Smooth muscle cell of bladder (primary cell): ENCODE measurements at places on chromosomes 12 and 14. TPM values are rescaled to one million over a fixed set of nuclear protein-coding genes. Genes with fewer than 3 reads are reported as not detected.

OTOGL gene
- 0.09 and 0.14 TPM in 2 replicates for total RNA-seq

MYH6 gene
- not detected in 2 replicates for total RNA-seq

IFNG-AS1 gene
- not detected in 2 replicates for total RNA-seq

C12orf54 gene
- not detected in 2 replicates for total RNA-seq

WIF1 gene
- total RNA-seq, result not detected in 2 replicates

HOXC9 gene
- 0.28 and 0.57 TPM in 2 replicates for total RNA-seq

RDH16 gene
- 0.09 and 0.14 TPM in 2 replicates for total RNA-seq

CDCA3 gene
- 2.0 and 2.1 TPM in 2 replicates for total RNA-seq

CMA1 gene
- total RNA-seq, result not detected in 2 replicates

MGP gene
- 8.0 and 15.5 TPM in 2 replicates for total RNA-seq

C12orf43 gene
- total RNA-seq, result 9.7 and 13.3 TPM in 2 replicates

PIWIL1 gene
- total RNA-seq, result not detected in 2 replicates

PDE3A gene
- total RNA-seq, result 2.0 and 8.9 TPM in 2 replicates
